NCI-H1092 (cell line): ENCODE measurements at places on chromosomes 3 and 15.

GRCh38 chr15:71611553-71612396 is 198.6 kb upstream of the NR2E3 start:
- DNase-seq = no peak

DNA sequence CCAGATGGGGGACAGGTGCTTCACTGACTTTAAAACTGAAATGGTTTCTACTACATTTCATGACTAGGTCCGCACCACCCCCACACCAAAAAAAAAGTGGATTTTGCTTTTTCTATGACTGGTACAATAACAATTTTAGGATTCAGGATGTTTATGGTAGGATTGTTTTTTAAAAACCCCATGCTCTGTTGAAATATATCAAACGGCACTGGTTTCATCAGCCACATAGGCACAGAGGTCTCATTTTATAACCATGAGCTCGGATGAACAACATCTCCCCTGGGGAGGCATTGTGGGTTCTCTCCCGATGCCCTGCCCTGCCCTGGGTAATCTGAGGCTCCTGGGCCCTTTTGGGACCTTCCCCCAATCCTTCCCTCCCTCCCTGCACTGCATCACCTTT is 202.7 kb upstream of the KBTBD8 start:
- DNase-seq = no peak

GRCh38 chr3:188772886-188773285 is 398.9 kb upstream of the TPRG1 start:
- no peak for DNase-seq

GRCh38 chr3:192883512-192883911 is 34.1 kb downstream of the MB21D2 start:
- no peak for DNase-seq

DNA sequence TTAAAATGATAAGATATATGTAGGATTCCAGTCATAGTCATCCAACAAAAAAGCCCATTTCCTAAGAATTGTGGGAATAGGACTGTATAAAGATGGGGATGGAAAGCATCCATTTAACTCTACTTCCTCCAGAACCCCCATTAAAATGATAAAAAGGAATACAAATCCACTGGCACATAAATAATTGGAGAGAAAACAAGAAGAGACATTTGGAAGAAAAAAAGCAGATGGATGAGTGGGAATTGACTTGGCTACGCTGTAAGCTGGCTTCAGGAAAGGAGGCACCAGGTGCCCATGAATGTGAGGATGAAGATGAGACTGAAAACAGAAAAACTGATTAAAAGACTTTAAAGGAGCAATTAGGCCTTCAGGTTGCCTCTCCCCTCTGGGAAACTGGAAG is 91.8 kb downstream of the ST8SIA2 start:
- DNase-seq = no peak

DNA sequence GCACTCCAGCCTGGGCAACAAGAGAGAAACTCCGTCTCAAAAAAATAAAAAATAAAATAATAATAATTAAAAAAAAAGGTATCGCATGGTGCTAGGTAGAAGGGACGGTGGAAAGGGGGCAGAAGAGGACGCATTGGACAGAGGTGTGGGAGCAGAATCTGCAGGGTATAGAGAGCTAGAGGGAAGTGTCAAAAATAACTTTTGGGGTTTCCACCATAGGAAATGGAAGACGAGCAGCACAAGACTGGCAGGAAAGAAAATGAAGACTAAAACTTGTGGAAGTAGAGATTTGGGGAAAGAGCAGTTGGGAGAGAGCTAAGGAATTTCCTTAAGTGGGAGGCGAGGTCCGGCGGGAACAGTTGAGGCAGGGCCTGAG is 585 bp upstream of the MKRN2 start:
- DNase-seq = no peak

GRCh38 chr3:23931597-23931996 is 13.5 kb upstream of the NR1D2 start:
- DNase-seq = no peak

GRCh38 chr15:36926427-36926825 is 173.9 kb downstream of the MEIS2 start:
- no peak for DNase-seq

DNA sequence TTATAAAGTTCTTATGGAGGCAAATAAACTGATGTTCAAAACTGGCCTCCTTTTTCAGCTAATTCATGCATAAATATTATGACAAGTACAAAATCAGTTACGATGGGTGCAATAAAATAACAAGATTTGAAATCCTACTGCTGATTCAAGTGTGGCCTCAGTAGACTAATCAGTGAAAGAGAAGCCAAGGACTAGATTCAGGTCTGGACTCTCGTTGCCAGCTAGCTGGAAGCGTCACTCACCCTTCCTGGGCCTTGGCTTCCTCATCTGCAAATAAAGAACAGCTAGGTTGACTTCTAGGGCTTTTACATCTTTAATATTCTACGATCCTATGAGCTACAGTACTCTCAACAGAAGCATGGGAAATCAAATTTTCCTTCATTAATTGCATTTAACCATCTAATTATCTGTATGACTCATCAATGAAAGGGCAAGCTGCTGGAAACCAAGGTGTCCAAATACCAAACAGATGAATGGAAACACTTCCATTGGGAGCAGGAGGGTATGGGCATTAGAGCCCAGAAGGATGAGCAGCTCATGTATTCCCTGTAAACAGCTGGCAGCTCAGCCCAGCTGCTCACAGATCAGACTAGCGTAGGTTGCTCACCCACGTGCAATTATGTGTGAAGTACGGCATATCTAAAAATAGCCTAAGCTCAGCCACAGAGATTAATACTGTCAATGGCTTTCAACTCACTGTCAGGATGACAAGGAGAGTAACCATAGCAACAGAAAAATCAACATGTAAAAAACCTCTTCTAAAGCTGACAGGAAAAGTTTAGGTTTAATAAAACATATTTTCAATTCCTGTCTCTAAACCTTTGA is 294.8 kb downstream of the PLCL2 start:
- DNase-seq = no peak

DNA sequence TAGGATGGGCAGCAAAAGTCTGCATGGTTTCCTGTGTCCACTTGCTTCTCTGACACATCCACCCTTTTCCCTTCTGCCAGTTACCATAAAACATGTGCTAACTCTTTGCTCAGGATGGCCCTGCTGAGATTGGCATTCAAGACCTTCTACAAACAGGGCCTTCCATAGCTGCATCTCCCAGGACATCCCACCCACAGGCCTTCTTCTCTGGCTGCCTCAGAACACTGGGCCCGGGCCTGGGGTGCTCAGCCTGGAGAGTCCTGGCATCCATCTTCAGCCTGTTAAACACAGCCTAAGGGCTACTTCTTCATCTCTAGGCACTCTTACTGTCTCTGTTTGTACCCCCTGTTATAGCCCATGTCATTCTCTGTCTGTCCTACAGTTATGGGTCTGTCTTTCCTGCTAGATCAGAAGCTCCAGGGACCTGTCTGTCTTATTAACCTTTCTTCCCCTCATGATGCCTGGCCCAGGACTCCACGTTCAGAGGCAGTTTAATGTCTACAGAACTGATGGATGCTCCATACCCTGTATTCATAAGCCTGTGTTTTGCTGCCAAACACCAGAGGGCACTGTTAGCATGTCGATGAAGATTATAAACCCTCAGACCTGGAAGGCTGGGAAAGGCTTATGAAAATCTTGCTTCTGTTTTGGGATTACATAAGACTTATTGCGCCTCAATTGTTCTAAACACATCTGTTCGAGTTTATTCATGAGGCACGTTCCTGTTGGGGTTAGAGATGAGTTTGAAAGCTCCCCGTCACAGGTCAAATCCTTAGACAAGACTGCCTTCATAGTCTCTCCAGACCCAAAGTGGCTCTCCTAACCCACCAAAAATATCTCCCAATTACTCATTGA is 16.5 kb downstream of the SEMA3G start:
- DNase-seq = no peak

DNA sequence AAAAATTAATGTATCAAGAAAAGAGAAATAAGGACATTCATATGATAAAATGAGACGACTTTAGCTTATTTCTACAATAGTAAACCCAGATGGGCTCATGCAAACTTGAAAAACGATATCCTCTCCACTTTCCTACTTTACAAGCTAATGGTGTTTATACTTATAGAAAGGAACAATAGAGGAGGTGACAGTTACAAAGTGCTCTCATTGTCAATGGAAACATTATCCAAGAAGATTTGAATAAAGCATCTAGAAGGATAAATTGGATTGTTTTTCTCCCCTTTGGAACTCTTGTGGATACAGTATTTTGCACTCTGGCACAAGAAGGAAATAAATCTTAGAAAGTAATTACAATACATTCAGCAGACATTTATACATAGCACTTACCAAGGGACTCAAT is 20.2 kb upstream of the CCDC66 start:
- DNase-seq = no peak

DNA sequence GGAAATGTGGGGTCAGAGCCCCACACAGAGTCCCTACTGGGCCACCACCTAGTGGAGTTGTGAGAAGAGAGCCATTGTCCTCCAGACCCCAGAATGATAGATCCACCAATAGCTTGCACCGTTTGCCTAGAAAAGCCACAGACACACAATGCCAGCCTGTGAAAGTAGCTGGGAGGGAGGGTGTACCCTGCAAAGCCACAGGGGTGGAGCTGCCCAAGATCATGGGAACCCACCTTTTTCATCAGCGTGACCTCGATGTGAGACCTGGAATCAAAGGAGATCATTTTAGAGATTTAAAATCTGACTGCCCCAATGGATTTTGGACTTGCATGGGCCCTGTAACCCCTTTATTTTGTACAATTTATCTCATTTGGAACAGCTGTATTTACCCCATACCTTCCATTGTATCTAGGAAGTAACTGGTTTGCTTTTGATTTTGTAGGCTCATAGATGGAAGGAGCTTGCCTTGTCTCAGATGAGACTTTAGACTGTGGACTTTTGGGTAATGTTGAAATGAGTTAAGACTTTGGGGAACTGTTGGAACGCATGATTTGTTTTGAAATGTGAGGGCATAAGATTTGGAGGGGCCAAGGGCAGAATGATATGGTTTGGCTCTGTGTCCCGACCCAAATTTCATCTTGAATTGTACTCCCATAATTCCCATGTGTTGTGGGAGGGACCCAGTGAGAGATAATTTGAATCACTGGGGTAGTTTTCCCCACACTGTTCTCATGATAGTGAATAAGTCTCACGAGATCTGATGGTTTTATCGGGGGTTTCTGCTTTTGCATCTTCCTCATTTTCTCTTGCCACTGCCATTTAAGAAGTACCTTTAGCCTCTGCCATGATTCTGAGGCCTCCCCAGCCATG is 49.0 kb downstream of the CD200 start:
- no peak for DNase-seq

GRCh38 chr15:81905889-81906288 is 139.9 kb downstream of the MEX3B start:
- DNase-seq = no peak

GRCh38 chr15:68608206-68608843 is 29.5 kb downstream of the CORO2B start:
- DNase-seq = no peak
